ENCODE measurements at places on chromosomes 6 and 20.

- no peak for DNase-seq
These were observed 108.6 kb downstream of the EYA2 start for GRCh38 chr20:47003223-47003622.

DNA sequence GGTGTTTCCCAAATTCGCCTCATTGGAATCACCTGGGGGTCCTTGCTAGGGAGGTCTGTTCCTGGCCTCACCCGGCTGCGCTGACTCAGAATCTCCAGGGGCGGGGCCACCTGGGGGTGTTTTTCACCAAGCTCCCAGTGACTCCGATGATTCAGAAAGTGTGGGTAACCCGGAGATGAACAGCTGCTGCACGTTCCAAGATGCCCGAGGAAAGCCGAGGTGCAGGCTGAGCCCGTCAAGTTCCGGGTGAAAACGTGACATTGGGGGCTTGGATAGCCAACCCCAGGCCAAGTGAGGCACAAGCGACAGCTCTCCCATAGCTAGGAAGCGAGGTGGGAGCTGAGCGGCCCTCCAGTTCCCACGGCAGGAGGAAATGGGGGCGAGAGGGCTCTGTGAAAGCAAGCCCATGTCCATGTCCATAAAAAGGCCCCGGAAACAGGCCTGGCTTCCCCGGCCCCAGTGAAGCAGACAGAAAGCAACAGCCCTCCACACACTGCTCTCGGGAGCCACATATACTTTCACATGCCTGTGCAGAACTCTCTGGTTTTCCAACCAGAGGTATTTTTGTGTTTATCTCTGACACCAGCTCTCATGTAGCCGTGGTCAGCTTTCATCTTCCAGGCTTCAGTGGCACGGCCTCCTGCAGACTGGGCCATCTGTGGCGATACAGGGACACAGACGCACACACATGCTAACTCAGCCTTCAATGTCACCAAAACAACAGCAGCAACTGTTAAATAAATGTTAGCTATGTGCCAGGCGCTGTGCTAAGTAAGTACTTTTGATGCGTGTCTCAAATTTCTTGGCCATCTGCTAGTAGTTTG lies 90.7 kb upstream of the CCDC28A start:
- peak; percentile 14 for DNase-seq

DNA sequence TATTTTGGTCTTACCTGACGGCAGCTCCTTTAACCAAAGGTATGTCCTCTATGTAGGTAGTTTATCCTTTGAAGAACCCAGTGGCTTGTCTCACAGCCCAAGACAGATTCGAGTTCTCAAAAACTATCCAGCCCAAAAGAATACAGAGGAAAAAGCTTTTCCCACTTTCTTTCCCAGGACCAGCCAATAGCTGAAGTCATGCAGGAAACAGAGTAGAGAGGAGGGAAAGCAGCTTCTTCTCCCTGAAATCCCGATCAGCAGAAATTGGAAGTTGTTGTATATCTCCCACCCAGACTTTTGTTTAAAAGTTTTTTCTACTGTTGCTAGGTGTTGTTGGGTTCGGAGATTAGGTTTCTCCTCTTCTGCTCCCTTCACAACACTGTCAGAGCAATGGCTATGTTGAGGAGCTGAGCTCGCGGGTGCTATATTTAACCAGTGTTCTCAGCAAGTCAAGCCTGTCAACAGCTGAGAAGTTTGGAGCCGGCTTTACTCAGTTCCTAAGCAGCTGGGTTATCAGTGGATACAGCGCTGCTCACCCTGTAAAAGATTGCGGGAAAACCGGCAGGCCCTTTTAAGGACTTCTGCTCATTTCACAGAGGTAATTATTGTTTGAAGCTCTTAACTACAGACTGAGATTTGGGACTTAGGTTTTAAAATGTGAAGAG lies at the start of gene FILIP1:
FILIP1 (minus strand) TSS at position 401 of the 665 bp plus-strand sequence. CDS start 78,828 bp downstream, outside the sequence.
- DNase-seq: no peak

DNA sequence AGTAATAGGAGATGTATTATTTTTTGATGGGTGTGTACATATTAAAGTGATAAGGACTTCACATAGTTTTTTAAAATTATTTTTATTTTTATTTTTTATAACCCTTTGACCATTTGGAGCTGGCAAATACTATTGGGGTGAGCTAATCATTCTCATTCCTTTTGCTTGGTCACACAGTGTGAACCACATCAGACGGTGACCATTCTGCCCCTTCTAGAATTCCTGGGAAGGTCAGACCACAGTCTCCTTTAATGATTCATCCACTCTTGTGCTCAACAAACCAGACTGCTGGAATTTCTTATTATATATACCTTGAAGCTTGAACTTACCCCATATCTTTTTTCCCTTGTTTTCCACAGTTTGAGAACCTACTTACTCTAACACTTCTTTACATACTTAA lies 23.9 kb upstream of the PRL start:
- no peak for DNase-seq

DNA sequence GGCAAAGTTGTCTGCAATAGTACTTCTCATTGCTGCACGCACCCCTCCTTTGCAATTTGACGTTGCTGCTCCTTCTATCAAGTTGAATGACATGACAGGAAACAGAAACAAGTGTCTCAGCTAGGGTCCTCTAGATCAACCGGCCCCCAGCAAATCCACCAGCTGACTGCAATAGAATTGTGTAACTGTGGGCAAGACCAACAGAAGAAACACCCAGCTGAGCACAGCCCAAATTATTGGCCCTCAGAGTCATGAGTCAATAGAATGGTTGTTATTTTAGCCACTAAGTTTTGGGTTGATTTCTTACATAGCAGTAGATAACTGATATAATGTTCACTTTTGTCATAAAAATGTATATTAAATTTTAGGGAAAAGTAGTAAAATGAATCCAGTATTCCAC lies 202.7 kb downstream of the MAFB start:
- no peak for DNase-seq

DNA sequence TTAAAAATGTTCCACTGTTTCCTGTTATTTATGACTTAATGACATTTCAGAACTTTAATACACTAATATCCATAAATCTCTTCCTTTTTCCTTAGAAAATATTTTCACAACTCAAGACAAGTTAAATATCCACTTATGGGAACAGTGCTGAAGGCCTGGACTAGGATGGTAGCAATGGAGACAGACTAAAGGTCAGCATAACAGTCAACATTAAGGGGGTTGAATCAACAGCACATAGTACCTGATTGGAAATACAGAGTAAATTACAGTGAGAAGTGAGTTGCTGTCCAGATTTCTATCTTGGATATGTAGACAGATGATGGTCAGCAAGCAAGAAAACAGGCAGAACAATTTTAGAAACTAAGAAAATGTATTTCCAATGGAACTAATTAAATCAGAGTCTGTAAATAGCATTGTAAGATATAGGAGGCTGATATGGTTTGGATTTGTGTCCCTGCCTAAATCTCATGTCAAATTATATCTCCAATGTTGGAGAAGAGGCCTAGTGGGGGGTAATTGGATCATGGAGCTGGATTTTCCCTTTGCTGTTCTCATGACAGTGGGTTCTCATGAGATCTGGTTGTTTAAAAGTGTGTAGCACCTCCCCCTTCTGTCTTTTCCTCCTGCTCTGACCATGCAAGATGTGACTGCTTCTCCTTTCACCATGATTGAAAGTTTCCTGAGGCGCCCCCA lies 682.7 kb downstream of the MAFB start:
- no peak for DNase-seq

DNA sequence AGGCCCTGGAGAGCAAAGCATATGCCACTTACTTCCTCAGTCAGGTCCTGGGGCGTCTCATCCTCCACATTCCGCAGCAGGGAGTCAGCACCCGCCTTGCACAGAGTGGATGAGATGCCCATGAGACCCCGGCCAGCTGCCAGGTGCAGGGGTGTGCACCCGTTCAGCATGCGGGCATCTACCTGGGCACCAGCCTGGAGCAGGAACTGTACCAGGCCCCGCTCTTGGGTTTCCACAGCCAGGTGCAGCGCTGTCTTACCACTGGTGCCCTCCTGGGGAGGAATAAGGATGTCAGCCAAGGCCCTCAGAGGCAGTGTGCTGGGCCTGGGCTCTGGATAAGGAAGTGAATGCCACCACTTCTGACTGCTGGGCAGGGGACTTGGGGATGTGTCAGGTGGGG lies 2.7 kb upstream of the SLC35B2 start:
- no peak for DNase-seq

GRCh38 chr6:76418560-76419223 lies 346.2 kb upstream of the IMPG1 start:
- no peak for DNase-seq

DNA sequence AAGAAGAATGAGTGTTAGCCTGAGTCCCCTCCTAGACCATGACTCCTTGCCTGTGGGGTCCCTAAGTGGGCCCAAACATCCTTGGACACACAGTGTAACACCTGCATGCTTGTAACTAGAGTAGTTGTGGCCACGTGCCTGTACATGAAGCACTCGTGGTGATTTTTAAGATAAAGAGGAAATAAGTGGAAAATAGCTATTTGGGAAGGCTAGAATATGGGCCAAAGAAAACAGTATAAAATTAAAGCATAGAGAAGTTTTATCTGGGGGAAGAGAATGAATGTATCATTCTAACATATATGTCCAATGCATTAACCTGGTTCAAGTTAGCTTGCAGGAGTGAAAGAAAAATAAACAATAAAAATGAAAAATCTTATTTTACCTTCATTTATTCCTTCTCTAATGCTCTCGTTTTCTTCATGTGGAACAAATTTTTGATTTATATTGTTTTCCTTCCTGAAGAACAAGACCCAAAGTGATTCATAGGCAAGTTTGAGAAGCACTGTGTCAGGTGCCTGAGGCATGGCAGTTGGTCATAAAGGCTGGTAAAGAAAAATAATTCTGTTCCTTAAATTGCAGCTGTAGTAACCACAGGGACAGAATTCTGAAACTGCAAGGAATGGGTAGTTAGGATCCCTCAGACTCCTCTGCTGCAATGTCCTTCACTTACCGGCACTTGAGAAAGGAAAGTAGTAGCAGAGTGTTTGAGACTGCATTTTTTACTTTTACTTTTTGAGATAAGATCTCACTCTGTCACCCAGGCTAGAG lies 8.5 kb upstream of the CST3 start:
- no peak for DNase-seq

GRCh38 chr20:54938707-54939106 lies 463.3 kb downstream of the DOK5 start:
- no peak for DNase-seq

DNA sequence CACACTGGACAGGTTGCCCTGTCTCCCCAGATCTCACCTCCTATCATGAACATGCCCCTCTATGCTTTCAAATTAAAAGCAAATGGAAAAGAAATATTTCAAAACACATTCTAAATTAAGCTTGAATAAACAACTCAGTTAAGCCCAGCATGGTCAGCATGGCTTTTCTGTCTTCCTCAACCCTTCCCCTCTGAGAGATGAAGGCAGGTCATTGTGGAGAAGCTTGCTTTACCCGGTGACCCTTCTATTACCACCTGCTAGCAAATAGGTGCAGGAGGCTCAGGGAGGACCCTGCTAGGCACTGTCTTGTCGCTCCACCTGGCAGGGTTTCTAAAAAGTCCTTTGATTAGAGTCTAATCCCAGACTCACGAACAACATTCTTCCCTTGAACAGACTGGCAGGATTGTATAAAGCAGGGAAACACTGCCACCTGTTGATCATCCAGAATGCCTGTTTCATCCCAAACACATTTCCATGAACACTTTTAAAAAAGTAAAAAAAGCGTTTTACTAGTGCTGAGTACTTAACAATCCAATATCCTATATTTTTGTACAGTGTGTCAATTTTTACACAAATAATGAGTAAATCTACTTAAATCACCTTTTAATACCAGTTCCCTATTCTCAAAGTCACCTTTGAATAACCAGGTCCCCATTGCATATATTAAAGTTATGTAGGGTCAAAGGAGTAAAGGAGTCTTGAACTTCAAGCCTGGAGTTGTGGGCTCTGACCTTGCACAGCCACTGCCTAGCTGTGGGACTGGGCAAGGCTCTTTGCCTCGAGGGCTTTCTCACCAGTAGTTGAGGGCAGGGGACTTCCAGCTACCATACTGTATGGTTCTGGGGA lies 75.5 kb downstream of the GPR6 start:
- DNase-seq: peak; percentile 65

GRCh38 chr6:168248148-168248620 lies 71.4 kb downstream of the DACT2 start:
- DNase-seq: no peak

DNA sequence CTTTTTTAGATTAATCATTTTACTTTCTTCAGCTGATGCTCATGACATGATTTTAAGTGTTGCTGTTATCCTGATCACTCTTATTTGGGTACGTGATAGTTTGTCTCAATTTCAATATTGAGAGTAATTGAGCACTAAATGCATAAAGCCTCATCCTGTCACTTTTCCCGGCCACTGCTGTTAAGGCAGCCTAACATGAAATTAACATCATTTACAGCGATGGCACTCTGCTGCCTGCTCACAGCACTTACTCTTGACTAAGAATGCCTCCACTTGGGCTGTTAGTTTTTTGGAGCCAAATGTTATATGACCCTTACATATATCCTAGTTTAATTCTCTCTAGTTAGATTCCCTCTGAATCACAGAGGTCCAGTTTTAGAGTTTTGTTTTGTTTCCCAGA lies 107.3 kb downstream of the SLX4IP start:
- no peak for DNase-seq

DNA sequence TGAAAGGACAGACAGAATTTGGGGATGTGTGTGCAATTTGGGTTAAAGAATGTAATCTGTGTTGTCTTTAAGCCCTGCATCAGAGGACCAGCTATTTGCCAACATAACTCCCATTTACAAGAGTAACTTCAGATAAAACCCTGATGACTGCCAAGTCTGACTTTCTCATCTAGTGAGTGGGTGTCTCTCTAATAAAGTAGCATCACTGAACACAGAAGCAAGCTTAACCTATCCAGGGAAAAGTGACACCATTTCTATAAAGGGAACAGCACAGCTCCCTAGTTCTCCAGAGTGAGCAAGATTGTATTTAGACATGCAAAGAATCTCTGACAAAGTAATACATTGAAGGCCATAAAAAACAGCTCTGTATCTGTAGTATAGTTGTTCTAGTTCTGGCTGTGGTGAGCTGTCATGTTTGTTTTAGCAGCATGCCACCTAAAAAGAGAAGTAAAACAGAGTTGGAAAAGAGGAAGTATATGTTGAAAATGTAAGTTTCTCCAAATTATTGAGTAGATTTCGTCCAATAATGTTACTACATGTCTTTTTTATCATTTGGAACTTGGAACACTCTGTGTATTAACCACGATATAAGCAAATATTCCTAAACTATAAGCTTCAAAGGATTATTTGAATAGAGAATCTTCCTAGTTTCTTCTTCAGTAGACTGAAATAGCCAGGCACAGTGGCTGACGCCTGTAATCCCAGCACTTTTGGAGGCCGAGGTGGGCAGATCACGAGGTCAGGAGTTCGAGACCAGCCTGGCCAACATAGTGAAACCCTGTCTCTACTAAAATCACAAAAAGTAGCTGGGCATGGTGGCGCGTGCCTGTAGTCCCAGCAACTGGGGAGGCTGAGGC lies 8.8 kb upstream of the PIM1 start:
- DNase-seq: peak; percentile 30

GRCh38 chr6:41451515-41452163 lies 94.5 kb upstream of the FOXP4 start:
- no peak for DNase-seq
